Ammon's horn (tissue), 1 donor: ENCODE measurements at places on chromosomes 12 and 14.
A peak's percentile ranks its signal among the peaks of the same experiment; 100 is the strongest.

DNA sequence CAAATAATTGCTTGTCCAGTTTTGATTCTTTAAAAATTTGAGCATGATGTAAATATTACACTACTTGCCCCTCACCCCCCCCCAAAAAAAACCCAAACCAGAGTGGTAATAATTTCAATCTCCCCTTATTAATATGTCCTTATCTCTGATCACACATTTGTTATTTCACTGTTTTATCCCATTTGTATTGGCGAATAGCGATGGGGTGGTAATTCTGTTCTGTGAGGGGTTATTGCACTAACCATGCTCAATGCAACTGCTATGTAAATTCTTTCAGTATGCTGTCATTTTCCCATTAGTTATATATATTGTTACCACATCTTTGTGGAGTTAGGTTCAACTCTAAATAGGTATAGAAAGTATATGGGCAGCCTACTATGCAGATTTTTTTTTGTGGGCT, 1.1 kb downstream of the RIMKLB start:
- DNase-seq: no peak

DNA sequence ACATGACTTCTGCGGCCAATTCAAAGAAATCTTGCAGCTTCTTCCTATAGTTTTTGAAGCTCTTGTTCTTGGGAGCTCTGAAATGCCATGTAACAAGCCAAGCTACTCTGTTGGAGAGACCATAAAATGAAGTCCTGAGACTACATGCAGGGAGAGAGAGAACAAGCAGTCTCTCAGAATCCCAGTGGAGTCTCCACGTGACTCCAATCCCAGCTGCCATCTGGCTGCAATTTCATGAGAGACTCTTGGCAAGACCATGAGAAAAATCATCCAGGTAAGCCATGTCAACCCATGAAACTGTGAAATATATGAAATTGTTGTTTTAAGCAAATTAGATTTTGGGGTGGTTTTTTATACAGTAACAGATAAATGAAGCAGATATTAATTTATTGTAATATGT, 54.4 kb downstream of the KLRG1 start:
- DNase-seq: no peak

GRCh38 chr12:47863467-47863866, 41.3 kb downstream of the VDR start:
- DNase-seq: no peak

- DNase-seq: peak; percentile 59
These were observed at the start of gene MMP14 for GRCh38 chr14:22836301-22837113. MMP14 (plus strand) TSS chr14:22836585; CDS start chr14:22836818, 233 bp downstream.

DNA sequence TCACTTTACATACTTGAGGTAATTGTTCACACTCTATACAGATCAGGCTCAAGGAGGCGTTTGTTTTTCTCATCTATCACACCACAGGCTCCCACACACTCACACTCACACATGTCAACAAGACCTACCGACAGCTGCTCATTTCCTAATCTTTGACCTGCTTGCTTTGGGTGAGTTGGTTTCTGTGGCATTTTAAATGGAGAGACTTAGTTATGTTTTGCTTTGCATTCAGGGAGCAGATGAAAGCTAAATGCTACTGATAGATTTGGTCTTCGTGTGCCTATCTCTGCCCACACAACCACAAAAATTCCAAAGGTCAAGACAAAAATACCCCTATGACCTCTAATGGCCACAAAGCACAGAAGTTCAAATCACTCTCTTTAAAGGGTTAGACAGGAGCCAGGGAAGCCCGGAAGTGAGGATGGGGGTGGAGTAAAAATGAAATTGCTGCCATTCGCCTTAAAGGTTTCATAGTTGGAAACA, 203.5 kb upstream of the G2E3 start:
- no peak for DNase-seq

DNA sequence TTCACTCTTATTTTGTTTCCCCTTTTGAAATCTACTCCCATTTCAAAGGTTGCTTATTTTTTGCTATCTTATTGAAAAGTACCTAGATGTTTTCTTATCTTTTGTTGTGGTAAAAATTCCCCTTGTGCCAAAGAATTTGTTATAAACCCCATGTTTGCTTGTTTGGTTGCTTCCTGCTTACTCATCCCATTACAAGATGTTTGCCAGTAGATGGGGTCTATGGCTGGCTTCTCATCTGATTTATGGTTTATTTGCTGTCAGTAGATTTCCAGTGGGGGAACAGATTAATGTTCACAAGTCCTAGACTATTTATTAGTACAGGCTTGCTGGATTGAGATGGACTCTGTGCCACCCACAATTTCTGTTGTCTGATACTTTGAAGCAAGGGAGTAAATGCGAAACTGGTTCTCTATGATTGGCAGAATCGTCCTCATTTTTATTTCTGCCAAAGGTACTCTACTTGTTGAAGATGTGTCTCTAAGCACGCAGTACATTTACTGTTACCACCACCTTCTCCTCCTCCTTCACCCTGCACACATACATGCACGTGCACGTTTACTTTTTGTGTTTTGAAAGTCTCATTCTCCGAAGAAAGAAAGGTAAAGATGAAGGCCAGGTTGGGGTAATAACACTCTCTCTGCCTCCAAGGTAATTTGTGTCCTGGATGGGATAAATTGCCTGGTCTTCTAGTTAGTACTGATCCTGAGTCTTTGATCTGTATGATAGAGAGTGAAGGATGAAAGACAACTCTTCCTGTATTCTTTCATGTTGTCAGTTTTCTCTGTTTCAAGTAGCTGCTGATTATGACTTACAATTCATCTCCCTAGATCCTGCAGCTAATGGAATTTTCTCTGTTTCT, 117.2 kb upstream of the ATP2B1 start:
- DNase-seq: no peak

DNA sequence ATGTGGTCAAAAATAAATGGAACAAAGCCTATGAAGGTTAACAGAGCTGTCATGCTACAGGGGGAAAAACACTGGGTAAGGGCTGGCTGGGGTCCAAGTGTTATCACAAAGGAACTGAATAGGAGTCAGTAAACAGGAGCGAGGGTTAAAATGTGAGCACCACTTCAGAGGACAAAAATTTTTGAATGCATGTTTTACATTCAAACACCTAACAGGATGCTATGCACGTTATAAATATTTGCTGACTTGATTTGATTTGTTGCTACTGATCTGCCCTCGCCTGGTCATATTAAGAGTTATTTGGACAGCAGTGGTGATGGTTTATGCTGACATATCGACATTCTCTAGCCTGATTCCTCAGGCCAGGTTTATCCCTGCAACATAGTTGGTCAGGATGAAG, 7.4 kb upstream of the KTN1 start:
- DNase-seq: no peak

GRCh38 chr14:45906257-45906656, 653.3 kb upstream of the MIS18BP1 start:
- no peak for DNase-seq
